ENCODE measurements at places on chromosomes 1 and 21. TPM values are rescaled to one million over a fixed set of nuclear protein-coding genes. Genes with fewer than 3 reads are reported as not detected.

The DBT gene
- total RNA-seq: 10.8 TPM

The SPRR5 gene
- total RNA-seq: not detected

The PTPN22 gene
- 4.7 TPM for total RNA-seq

The TMEM125 gene
- not detected for total RNA-seq

The ELK4 gene
- total RNA-seq: 20.5 TPM

The ZMYM4 gene
- 40.8 TPM for total RNA-seq

The TRIM63 gene
- total RNA-seq: 0.30 TPM

The ZSWIM5 gene
- total RNA-seq: 0.99 TPM

The FBXO44 gene
- total RNA-seq: 13.8 TPM

The RSPO1 gene
- total RNA-seq: 0.07 TPM

The TBX15 gene
- total RNA-seq: 2.9 TPM

The PPIAL4G gene
- not detected for total RNA-seq

The PRELP gene
- 10.8 TPM for total RNA-seq

The TMOD4 gene
- total RNA-seq: not detected

The CCDC30 gene
- total RNA-seq: 1.4 TPM

The CHTOP gene
- 27.6 TPM for total RNA-seq

Measured in smooth muscle cell of the pulmonary artery (primary cell).